ENCODE measurements at places on chromosomes 4 and X. TPM values are rescaled to one million over a fixed set of nuclear protein-coding genes. Genes with fewer than 3 reads are reported as not detected.
A peak's percentile ranks its signal among the peaks of the same experiment; 100 is the strongest.

DNA sequence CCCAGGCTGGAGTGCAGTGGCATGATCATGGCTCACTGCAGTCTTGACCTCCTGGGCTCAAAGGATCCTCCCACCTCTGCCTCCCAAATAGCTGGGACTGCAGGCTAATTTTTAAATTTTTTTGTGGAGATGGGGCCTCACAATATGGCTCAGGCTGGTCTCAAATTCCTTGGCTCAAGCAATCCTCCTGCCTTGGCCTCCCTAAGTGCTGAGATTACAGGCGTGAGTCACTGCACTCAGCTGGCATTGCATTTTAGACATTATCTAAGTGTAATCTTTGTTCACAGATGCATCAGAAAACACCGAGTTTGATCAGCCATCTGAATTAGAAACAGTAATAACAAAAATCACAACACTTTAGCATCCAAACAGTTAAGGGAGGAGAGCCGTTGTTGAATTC is 53.4 kb upstream of the CBR4 start:
- peak; percentile 10 for DNase-seq

- no peak for DNase-seq
Observed at GRCh38 chr4:52685316-52685715, 26.2 kb upstream of the USP46 start.

DNA sequence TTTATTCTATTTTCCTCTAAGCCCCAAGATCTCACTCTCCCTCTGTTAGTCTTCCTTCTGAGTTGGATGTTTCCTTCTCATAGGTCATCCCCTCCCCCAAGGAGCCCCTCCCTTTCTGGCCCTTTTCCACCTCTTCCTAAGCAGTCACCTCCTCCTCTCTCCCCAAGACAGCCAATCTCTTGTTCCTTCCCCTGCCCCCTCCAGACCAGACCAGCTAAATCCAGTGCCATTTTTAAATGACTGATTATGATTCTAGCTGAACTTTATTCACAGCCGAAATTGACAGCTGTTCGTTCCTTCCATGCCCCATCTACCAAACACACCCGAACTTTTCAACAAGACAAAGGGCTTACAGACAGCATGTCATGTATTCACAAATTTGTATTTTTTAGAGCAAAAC is 1.9 kb downstream of the SPIN2A start:
- DNase-seq: peak; percentile 3

GRCh38 chr4:23392860-23393458 is 496.9 kb downstream of the PPARGC1A start:
- DNase-seq: no peak

PAGE5 gene
- 41.0 TPM for total RNA-seq
